DMS153 (cell line): ENCODE measurements at places on chromosomes 2 and 18.
A peak's percentile ranks its signal among the peaks of the same experiment; 100 is the strongest.

DNA sequence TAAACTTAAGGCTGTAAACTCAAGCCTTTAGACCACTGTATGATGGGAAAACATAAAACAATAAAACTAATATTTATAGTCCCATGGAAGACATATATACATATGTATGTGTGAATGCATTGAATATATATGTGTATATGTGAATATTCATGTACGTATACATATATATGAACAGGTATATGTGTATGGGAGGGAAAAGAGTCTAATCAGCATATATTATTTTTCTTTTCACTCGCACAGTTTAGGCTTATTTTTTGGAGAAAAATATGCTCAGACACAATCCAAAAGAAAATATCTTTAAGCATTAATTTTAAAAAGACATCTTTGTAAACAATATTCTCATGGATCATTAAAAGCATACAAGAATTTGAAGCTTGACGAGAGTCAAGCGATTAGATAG is 22.7 kb downstream of the COL4A4 start:
- DNase-seq: no peak

GRCh38 chr18:79546781-79547272 is 132.8 kb upstream of the CTDP1 start:
- no peak for DNase-seq

DNA sequence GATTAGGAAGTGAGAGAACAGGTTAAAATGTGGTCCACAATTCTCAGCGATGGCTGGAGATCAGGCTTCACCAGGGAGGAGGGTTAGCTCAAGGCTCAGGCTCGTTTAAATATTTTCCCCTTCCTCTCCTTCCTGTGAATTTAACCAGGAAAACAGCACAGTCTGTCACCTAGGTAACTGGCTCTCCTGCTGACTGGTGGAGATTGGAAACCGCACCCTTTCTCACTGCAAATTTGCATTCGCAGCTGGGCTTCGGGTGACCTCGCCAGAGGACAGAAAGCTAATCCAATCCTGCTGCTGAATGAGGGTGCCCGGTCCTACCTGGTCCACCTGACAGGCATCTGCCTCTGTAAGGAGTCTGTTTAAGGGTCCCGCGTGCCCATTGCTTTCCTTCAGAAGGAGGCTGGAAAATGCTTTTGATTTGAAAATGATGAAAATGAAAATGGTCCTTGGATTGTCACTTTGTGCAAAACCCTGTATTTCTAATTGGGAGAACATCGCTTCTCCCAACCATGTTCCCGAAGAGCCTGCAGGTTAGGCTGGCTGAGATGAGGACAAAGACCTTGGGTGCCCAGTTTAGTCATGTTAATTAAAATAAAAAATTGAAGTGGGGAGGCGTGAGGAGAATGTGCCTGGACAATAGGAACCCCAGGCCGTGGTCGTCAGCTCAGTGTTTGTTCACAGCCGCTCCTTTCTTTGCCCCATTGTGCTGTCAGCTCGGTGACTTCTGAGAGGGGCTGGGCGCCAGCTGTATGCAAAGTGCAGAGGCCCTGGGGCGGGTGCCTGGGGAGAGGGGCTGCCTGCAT is 43.4 kb upstream of the MTCL1 start:
- peak; percentile 85 for DNase-seq

DNA sequence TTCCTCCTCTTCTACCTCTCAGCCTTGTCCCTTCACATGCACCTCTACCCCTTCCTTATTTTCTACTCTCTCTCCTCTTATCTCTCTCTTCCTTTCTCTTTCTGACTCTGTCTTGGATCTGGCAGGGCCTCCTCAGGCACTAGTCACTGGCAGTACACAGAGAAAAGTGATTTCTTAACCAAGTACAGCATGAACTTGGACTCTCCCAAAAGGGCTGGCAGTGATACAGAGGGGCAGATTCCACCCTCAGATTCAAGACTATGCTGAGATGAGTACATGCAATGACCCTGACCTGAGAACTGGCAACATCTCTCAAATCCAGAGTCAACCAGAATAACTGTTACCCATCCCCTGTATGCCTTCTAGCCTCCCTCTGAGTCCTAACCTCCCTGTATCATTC is 4.3 kb downstream of the AOX1 start:
- no peak for DNase-seq

GRCh38 chr2:44055664-44056063 is 59.9 kb upstream of the LRPPRC start:
- DNase-seq: no peak

DNA sequence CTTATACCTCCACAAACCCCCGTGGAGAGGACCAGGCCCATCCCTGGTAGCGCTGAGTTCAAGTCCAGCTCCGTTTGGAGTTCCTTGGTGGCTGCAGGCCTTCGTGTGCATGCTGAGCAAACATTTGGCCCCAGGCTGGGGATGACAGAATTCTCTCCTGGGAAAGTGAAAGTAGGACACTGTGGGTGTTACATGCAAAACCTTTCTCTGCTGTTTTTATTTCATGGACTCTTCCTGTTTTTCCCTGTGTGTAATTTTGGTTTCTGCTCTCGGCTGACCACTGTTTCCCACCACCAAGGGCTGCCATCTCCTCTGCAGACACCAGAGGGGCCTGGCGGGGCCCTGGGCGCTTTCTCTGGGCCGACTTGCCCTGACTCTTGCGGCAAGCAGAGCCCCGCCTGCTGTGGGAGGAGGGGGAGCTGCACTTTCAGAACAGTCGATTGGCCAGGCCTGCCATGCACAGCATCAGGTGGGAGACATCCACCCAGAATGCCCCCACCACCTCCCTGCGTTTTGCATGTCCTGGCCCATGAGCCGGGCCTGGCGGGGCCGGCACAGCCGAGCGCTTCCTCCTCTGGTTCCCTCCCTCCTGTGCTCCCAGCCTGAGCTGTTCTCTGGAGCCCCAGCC is 102.4 kb downstream of the CABLES1 start:
- no peak for DNase-seq
